ENCODE measurements at places on chromosomes 6 and 20. TPM values are rescaled to one million over a fixed set of nuclear protein-coding genes. Genes with fewer than 3 reads are reported as not detected.

Gene TREML2
- not detected for total RNA-seq

Gene CCR6
- total RNA-seq = not detected

Gene DCDC2
- total RNA-seq = not detected

Gene FAM83D
- 16.0 TPM for total RNA-seq

Gene TREML1
- not detected for total RNA-seq

Gene CTCFL
- total RNA-seq = not detected

Gene TMEM74B
- 1.1 TPM for total RNA-seq

Gene GGTLC1
- not detected for total RNA-seq

Gene COX4I2
- not detected for total RNA-seq

Gene ID4
- not detected for total RNA-seq

Gene CYP24A1
- not detected for total RNA-seq

Gene TRIM40
- total RNA-seq = not detected

Gene SAYSD1
- 18.0 TPM for total RNA-seq

Gene COL9A3
- 0.65 TPM for total RNA-seq

Gene EPB41L2
- total RNA-seq = 56.2 TPM

Gene IL17F
- total RNA-seq = not detected

Gene SLC18B1
- total RNA-seq = 7.8 TPM

Gene DZANK1
- total RNA-seq = 1.7 TPM

Gene HUS1B
- 0.98 TPM for total RNA-seq

Gene TPX2
- total RNA-seq = 40.5 TPM

Gene CALHM6
- 0.33 TPM for total RNA-seq

Gene VNN1
- 0.29 TPM for total RNA-seq

Gene CD93
- 215 TPM for total RNA-seq

Gene MCCD1
- total RNA-seq = not detected

Gene EYA2
- not detected for total RNA-seq

Gene SASH1
- total RNA-seq = 116 TPM

Gene GLP1R
- not detected for total RNA-seq

Gene PNLDC1
- total RNA-seq = not detected

Gene PLCB1
- total RNA-seq = 43.8 TPM

Gene SLC35F1
- under 0.01 TPM for total RNA-seq

Gene CTAGE9
- not detected for total RNA-seq

Gene C6orf163
- 2.9 TPM for total RNA-seq

Gene OPRM1
- not detected for total RNA-seq

Gene TNF
- total RNA-seq = not detected

Gene BHLHE23
- not detected for total RNA-seq

Gene MYLK4
- 0.65 TPM for total RNA-seq

Gene CST1
- not detected for total RNA-seq

Gene CLVS2
- not detected for total RNA-seq

Gene DEFB124
- not detected for total RNA-seq

Gene RBPJL
- not detected for total RNA-seq

Gene BPIFB2
- not detected for total RNA-seq

Measured in vein endothelial cell (primary cell).